ENCODE measurements at places on chromosomes 6 and 20.

- DNase-seq = no peak
These were observed 18.5 kb upstream of the PACSIN1 start for GRCh38 chr6:34447386-34447785.

DNA sequence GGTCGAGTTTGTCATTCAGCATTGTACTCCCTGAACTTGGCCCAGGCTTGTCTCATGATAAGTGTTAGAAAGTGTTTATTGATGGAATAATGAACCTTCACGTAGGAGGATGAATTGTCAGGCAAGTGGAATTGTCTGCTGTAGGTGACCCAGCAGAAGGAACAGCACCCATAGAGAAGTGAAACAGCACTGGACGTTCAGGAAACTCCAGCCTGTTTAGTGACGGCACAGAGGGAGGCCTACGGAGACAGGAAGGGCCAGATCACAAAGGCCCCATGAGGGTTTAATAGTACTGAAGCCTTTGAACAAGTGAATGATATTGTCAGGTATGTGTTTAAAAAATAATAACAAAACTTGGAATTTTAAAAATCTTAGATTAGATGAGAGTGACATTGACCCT, 2.9 kb downstream of the STX11 start:
- no peak for DNase-seq

DNA sequence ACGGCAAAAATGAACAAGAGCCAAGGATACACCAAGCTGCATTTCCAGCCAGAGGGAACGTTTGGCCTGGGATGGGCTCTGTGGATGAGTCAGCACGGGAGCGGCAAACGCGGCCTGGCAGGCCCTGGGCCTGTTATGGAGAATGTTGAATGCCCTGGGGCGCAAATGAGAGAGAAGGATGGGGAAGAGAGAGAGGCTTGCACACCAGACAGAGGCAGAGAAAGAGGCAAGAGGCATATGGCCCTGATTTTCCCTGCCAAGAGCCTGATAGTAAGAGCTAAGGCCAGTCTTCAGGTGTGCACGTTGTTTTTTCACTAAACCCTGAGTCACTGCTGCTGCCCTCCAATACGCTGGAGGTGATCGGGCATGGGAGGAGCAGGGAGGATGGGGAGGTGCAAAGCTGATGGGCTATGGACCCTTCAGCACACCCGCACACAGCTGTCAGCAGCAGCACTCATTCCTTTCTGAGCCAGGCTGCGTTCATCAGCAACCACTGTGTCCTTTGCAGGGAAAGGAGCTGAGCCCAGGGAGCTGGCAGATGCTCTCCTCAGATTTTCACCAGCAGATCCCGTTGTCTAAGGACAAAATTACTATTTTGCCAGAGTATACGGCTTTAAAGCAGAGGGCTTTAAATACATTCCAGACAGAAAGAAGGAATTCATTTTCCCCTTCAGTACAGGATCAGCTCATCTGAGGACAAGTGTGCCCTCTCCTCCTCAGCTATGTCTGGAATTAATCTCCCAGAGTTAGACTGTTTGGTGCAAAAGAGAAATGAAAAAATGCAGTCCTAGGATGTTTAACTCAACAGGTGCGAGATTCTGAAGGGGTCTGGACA, 61.7 kb upstream of the SLC22A23 start:
- DNase-seq = peak; percentile 39

DNA sequence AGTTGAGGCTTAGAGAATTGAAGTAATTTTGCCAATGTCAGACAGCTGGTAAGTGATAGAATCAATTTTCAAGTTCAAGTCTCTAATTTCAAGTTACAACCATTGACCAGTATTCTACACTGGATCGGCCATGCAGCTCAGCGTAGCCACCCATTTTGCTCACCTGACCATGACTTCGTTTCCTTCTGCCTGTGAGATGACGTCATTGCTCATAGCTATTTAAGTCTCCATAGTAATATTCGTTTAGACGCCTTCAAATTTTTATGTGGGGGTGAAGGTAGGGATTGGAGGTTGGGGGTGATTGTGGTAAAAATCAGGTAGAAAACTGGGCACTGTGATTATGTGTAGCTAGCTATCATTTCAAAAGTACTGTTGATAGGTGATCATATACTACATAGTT, 5.6 kb upstream of the HTR1B start:
- DNase-seq = no peak

DNA sequence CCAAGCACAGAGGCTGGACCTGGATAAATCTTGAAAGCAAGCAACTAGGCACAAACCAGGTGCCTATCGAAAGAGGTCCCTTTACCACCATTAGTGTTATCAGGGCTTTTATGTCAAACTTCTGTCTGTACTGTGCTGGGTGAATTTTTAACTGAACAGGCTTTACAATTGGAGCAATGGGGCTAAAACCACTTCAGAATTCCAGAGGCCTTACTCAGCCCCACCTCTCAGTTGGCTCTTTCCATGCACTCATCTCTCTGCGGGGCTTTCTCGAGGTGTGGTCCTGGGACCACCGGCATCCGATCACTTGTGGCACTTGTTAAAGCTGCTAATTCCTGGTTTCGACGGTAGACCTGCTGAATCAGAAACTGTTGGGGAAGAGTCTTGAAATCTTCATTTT, 232.5 kb downstream of the SOX4 start:
- no peak for DNase-seq

DNA sequence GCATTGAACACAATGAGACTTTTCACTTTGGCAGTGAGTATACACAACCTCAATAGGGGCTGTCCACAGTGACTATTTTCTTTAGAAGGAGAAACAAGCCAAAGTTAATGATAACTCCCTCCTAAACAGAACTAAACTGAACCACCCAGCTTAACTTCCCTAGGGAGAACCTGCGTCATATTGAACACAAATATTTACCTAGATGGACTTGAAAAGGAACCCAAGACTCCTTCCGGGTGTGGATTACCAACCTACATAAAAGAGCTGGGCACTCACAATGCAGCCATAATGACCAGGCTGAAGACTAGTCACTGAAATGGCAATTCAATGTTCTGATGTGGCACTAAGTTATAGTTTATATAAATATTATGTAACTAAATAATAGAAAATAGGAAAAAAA, 160.6 kb downstream of the IBTK start:
- no peak for DNase-seq

- DNase-seq = no peak
These were observed 3.9 kb downstream of the SDC4 start for GRCh38 chr20:45344168-45344860.

DNA sequence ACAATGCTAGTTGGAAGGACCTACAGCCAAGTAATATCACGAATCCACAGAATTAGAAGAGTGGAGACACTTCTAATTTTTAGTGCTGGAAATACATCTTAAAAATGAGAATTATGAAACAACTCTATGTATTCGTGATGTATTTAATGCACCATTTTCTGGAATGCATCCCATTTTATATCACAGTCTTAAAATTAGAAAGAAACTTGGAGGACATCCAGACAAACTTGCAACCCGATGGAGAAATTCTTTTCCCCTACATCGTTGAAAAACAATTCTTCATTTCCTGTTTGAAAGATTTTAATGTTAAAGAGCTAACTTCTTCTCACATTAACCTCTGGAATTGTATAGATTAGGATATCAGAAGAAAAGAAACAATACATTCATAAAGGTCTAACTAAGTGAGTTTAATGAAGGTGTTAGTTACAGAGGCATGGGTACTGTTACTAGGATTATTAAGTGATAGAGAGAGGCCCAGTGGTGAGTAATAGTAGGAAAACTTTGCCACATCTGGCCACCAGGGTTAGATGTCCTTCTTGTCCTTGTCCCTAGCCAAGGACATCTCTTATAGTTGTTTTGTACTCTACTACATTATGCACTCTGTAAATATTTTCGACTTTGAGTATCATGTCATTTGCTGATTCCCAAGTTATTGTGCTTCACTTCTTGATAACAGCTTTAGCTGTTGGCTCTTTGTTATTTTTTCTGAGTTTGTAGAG, 502.4 kb upstream of the PTCHD4 start:
- no peak for DNase-seq

All from SHP77 treated with DMSO at 0.1 percent for 48 hours (cell line).